ENCODE measurements at places on chromosomes 6 and 20.
A peak's percentile ranks its signal among the peaks of the same experiment; 100 is the strongest.

DNA sequence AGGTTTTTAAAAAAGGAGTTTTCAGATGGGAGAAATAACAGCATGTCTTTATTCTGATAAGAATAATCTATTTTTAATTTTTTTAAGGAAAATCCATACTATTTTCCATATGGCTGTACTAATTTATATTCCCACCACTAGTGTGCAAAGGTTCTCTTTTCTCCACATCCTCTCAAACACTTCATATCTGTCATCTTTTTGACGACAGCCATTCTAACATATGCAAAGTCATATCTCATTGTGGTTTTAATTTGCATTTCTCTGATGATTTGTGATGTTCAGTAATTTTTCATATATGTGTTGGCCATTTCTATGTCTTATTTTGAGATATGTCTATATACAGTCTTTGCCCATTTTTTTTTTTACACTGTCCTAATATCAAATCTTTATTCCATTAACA lies 280.6 kb upstream of the RUNX2 start:
- no peak for DNase-seq

- peak; percentile 75 for DNase-seq
Observed at GRCh38 chr20:61969806-61970205, 95.9 kb downstream of the TAF4 start.

DNA sequence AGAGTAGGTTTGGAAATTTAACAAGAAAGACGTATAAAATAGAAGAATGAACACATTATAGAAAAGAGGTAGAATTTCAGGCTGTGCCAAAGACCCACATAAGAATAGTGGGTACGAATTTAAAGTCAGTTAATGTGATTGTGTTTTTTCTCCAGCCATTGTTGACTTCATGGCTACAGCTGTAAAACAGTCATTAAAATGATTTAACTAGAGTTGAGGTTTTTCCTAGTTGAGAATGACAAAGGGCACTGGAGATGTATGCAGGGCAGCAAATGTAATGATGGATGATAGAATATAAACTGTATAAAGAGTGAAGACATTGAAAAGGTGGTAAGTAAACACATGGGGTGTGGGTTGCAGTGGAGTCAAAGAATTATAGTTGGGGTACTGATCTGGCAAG lies 72.7 kb downstream of the LIN28B start:
- DNase-seq: no peak

DNA sequence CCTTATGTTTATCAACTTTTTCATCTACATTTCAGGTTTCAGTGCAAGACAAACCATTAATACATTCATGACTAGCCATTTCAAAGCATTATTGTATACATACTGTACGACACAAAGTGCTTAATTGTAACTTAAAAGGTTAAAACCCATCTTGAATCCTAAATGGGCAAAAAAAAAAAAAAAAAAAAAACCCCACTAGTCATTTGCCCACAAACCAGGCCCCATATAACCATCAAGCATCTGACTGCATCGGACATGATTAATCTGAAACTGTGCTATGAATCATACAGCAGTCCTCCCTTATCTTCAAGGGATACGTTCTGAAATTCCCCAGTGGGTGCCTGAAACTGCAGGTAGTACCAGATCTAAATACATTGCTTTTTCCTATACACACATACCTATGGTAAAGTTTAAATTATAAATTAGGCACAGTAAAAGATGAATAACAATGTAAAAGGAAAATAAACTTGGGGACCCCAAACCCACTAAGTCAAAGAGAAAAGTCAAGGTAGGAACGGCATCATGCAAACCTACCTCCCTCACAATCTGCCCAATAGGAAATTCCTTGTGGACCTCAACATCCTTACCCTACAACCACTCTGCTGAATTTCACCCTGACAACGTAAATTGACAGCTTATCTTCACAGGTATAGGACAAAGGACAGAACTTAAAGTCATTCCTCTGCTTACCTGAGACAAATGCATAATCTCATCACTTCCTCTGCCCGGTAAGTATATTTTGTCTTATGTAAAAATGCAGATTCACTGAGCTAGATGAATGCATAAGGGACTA lies 14.3 kb downstream of the B4GALT5 start:
- DNase-seq: peak; percentile 64

GRCh38 chr6:82365016-82365795 lies 1.6 kb downstream of the TPBG start:
- DNase-seq: peak; percentile 67

GRCh38 chr6:14271789-14272736 lies 154.5 kb downstream of the CD83 start:
- no peak for DNase-seq

- DNase-seq: no peak
Observed at GRCh38 chr6:15025446-15025845, 220.4 kb upstream of the JARID2 start.

DNA sequence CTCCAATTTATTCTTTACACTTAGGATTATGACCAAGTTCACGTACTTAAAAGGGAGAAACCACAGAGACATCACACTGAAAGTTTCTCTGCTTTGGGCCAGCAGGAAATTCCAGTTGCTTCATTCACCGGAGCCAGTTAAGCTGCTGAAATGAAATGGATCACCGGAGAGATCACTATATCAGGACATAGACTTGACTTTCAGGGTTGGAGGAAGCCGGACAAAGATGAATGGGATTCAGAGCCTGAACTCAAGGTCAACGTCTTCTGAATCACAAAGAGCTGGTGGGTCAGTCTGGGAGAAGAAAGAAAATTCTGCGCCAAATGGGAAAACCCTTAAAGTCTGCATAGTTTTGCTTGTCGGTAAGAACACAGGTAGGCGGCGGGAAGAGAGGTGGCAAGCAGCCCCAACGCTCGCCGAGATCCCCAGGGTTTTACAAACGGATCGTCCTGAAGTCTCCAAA lies 81.9 kb upstream of the CCDC28A start:
- DNase-seq: no peak

- DNase-seq: no peak
Observed at GRCh38 chr6:157068691-157069324, 254.5 kb downstream of the TMEM242 start.

DNA sequence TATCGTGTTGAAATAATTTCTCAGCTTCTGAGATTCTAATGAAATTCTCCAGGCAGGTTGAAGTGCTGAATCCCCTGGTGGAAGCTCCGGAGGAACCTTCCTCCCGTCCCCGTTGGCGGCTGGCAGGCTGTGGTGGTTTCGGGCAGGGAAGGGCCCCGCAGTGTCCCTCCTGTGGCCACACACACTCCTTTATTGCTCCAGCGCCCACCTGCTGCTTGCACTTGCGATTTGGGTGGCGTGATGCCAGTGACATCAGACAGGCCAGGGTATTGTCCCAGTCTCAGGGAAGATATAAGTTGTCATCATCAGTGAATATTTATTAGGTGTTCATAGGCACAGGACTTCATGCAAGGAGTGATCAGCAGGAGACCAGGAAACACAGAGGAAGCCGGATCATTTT lies 530.4 kb downstream of the QKI start:
- DNase-seq: no peak

DNA sequence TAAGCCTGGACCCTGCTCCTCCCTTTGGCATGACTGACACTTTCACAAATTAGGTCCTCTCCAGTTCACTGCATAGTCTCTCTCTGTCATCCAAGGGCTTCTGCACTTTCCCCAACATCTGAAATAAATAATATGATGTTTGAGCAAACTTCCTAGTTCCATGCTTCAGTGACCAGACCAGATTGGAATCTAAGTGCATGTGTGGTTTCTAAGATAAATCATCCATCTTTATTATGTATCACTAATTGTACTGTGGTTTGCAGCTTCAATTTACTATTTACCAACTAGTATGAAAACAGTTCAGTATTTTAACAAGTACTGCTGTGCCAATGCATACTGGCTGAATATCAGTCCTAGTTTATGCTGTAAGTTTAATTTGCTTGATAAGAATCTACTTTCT lies 18.7 kb downstream of the SESN1 start:
- DNase-seq: no peak

GRCh38 chr20:41249411-41250281 lies 67.9 kb downstream of the ZHX3 start:
- DNase-seq: peak; percentile 96

DNA sequence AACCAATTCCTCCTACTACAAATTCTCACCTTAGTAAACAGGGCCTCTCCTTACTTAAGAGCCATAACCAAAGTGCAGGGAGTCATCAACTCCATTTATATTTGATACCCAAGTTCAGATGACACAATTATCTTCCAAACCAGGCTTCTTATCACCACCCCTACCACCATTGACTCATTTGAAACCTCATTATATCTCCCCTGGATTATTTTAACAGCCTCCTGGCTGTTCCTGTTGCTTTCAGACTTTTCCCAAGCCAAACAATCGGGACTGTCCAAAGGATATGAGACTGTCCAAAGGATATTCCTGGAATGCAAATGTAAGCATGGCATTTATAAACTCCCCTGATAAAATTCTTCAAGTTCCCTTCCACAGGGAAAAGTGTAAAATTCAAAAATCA lies 394.3 kb downstream of the MAFB start:
- DNase-seq: no peak

DNA sequence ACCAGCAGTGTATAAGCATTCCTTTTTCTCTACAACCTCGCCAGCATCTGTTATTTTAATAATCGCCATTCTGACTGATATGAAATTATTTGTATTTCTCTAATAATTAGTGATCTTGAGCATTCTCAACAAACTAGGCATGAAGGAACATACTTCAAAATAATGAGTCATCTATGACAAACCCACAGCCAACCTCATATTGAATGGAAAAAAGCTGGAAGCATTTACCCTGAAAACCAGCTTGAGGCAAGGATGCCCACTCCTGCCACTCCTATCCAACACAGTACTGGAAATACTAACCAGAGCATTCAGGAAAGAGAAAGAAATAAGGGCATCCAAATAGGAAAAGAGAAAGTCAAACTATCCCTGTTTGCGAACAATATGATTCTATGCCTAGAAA lies 390.6 kb upstream of the ID4 start:
- DNase-seq: no peak

DNA sequence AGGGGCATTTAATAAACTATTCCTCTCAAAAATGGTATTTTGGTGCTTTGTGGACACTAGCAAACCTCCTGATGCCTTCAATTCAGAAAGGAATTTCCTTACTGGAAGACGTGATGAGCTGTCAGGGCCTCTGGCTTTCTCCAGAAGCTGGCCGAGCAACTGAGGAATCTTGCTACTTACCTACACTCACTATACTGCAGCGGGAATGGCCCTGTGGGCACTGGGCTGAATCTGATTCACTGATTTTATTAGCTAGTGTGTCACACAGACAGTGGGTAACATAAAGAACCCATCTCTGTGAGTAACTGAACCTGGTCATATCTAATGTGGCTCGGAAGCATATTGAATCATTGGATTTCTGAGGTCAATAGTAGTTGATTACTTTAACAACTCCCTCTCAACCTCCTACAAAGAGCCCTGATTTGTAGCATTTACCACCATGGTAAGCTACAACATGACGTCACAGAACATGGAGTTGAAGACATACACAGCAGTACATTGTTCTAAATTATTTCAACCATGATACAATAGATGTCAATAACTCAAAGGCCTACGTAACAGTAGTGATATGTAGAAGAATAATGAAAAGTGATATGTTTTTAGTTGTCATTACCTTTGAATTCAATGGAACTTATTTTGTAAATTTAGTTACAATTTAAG lies 232.1 kb downstream of the SYNE1 start:
- no peak for DNase-seq

DNA sequence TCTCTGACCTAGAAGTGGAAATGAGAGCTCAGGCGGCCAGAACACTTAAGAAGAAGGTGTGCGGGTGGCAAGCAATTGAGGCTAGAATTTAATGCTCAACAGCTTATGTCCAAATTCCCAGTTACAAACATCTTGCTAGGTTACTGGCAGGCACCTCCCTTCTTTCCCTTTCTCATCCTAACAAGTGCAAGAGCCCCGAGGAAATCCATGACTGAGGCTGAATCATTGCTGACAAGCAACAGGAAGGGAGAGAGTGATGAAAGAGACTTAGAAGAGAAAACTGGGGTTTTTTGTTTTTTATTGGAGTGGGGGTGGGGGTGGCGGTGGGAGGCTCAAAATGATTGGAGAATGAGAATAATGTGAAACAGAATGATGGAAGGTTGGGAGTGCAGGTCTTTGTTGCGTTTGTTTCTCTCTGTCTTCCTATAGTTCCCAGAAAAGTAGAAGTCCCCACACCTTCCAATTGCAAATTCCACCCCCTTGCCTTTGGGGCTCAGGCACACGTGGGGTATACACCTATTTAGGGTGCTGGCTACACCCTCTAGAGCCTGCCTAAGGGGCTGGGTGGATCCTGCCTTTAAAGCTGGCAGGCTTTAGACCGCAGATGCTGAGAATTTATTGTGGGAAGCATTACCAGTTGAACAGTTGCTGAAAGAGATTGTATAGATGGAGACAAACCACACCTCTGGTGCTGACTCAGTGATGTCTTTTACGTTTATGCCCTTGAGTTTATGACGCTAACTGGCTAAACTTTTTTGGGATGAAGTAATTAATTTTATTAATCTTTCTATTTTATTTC lies 1.4 kb downstream of the FAM83B start:
- DNase-seq: peak; percentile 76

DNA sequence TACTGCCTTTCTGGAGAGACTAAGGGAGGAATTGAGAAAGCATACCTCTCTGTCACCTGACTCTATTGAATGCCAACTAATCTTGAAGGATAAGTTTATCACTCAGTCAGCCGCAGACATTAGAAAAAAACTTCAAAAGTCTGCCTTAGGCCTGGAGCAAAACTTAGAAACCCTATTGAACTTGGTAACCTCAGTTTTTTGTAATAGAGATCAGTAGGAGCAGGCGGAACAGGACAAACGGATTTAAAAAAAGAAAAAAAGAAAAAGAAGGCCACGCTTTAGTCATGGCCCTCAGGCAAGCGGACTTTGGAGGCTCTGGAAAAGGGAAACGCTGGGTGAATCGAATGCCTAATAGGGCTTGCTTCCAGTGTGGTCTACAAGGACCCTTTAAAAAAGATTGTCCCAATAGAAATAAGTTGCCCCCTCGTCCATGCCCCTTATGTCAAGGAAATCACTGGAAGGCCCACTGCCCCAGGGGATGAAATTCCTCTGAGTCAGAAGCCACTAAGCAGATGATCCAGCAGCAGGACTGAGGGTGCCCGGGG lies 43.1 kb upstream of the RNF182 start:
- no peak for DNase-seq

GRCh38 chr6:163841326-163841725 lies 426.8 kb downstream of the QKI start:
- no peak for DNase-seq

- no peak for DNase-seq
Observed at GRCh38 chr6:27592481-27593199, 119.7 kb upstream of the ZNF184 start.

DNA sequence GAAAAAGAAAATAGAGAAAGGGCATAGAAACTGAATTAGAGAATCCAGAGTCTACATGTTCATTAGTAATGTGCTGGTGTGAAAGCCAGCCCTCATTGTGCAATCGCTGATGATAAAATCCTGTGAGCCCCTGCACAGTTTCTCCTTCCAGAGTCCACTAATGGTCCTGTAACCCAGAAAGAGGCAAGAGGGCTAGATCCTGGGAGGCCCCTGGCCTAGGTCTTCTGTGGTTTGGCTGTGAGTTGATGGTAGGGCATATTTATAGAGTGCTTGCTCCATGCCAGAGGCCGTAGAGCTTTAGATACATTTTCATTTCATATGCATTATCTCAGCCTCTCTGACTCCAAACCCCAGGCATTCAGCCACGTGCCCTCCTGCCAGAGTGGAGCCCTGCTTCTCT lies 94.9 kb upstream of the MTHFD1L start:
- DNase-seq: no peak

- no peak for DNase-seq
Observed at GRCh38 chr6:124536842-124537191, 425.4 kb upstream of the RNF217 start.

GRCh38 chr6:143485967-143486366 lies 25.6 kb downstream of the FUCA2 start:
- no peak for DNase-seq

GRCh38 chr6:87281426-87281825 lies 41.0 kb upstream of the SMIM8 start:
- no peak for DNase-seq

All from RWPE2 (cell line).